ENCODE measurements at places on chromosomes 6 and 20. TPM values are rescaled to one million over a fixed set of nuclear protein-coding genes. Genes with fewer than 3 reads are reported as not detected.

DNA sequence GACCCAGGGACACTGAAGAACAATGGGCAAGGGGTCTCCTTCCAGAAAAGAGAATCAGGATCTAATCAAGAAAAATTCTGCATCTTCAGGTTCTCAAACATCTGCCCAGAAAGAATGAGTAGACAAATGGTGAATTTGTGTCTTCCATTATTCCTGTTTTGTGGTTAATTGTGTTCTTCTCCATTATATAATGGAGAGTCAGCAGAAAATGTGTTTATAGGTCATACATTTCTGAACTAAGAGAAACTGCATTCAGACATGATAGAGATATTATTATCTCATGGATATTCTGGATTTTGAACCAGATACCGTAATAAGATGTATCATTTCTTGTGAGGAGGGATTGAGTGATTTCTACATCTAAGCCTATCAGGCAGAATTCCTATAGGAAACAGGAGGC is 581.7 kb upstream of the JAG1 start:
- H3K27me3 ChIP-seq: no peaks in the 10 kb centered on the region
- no peaks in the 10 kb centered on the region for H3K36me3 ChIP-seq
- H3K4me1 ChIP-seq: no peaks in the 10 kb centered on the region
- H3K4me3 ChIP-seq: no peak overlapping the region

GTSF1L gene
- total RNA-seq: not detected

GRCh38 chr6:158756126-158756525 is 63.0 kb downstream of the EZR start:
- H3K36me3 ChIP-seq: no peaks in the 10 kb centered on the region
- H3K4me1 ChIP-seq: peaks cover 45% of the 10 kb centered on the region
- no peak for DNase-seq
- no peak overlapping the region for H3K27ac ChIP-seq
- H3K27me3 ChIP-seq: no peaks in the 10 kb centered on the region
- no peak overlapping the region for H3K4me3 ChIP-seq

DNA sequence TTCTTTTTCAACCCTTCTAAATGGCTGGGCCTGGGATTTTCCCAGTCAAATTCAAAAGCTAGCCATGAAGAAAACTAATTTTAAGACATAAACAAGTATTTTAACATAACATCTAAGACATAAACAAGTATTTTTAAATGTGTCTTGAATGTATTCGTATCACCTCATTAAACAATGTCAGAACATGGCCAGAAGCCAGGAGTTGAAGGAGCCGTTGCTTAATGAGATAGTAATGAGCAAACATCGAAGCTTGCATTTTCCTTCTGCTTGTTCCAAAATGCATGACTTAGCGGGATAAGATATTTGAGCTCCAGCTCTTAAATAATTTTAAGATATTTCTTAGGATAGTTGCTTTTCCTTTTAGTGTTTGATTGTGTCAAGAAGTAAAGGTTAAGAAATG is 4.2 kb upstream of the RNF182 start:
- H3K4me3 ChIP-seq: no peak overlapping the region
- peak; percentile 15 for DNase-seq
- H3K4me1 ChIP-seq: peaks cover 3% of the 10 kb centered on the region
- peaks cover 16% of the 10 kb centered on the region for H3K27me3 ChIP-seq
- H3K36me3 ChIP-seq: no peaks in the 10 kb centered on the region

SMIM29 gene
- total RNA-seq: 13.4 TPM

DNA sequence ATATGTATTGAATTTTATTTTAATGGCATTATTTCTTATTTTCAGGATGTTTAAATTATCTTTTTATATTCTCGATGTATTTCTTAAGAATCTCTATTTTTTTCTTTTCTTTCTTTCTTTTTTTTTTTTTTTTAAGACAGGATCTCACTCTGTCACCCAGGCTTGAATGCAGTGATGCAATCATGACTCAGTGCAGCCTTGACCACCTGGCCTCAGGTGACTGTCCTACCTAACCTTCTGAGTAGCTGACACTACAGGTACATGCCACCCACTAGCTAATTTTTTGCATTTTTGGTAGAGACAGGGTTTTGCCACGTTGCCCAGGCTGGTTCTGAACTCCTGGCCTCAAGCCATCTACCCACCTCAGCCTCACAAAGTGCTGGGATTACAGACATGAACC is 143.8 kb upstream of the LAMA2 start:
- no peak overlapping the region for H3K4me3 ChIP-seq
- no peak for DNase-seq
- H3K27ac ChIP-seq: no peak overlapping the region
- no peaks in the 10 kb centered on the region for H3K27me3 ChIP-seq

- H3K27ac ChIP-seq: no peak overlapping the region
- peaks cover 3% of the 10 kb centered on the region for H3K4me1 ChIP-seq
- no peak for DNase-seq
- no peaks in the 10 kb centered on the region for H3K27me3 ChIP-seq
- H3K36me3 ChIP-seq: no peaks in the 10 kb centered on the region
Measured at GRCh38 chr6:127812985-127813698, 87.7 kb downstream of the THEMIS start.

CLVS2 gene
- 0.04 TPM for total RNA-seq

RNF182 gene
- 1.3 TPM for total RNA-seq

DNA sequence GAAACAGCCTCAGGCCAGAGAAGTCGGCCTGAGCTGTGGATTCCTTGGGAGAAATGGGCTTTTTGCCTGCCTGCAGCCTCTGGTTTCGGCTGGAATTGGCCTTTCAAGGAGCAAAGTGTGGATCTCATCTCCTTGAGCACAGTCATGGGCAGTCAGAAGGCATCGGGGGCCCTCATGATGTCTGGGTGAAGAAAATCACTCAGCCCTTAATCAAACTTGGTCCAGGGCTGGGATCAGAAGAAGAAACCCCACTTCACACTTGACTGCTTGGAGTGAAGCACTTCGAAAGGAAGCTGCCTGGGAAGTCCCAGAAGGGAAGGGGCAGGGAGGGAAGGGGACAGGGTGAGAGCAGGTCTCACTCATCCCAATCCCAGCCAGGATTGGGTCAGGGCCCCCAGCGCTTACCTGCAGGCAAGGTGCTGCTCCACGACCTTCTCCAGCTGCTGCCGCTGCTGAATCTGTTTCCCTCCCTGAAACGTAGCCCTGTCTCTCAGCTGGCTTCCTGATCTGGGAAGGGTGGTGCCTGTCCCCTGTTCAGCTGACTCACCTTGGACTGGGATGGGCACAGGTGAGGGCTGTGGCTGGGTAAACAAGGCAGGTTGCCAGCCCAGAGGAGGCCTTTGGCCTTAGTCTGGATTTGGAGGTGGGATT is at the start of gene SDCBP2:
SDCBP2 (minus strand) TSS at position 460 of the 651 bp plus-strand sequence. CDS start 8,723 bp downstream, outside the sequence.
- no peaks in the 10 kb centered on the region for H3K27me3 ChIP-seq
- no peaks in the 10 kb centered on the region for H3K4me1 ChIP-seq
- H3K36me3 ChIP-seq: peaks cover 4% of the 10 kb centered on the region
- DNase-seq: no peak

TENT5A gene
- 9.2 TPM for total RNA-seq

GRCh38 chr6:138569554-138569953 is 70.3 kb upstream of the NHSL1 start:
- no peaks in the 10 kb centered on the region for H3K27me3 ChIP-seq
- no peak for DNase-seq
- H3K36me3 ChIP-seq: no peaks in the 10 kb centered on the region
- H3K4me1 ChIP-seq: peaks cover 18% of the 10 kb centered on the region
- no peak overlapping the region for H3K27ac ChIP-seq
